NCI-H774 (cell line): ENCODE measurements at places on chromosomes 6 and 20.
A peak's percentile ranks its signal among the peaks of the same experiment; 100 is the strongest.

- DNase-seq = no peak
Measured at GRCh38 chr20:19785983-19786285, 27.9 kb downstream of the RIN2 start.

GRCh38 chr6:137254966-137255365 is 35.8 kb upstream of the IFNGR1 start:
- DNase-seq = no peak

DNA sequence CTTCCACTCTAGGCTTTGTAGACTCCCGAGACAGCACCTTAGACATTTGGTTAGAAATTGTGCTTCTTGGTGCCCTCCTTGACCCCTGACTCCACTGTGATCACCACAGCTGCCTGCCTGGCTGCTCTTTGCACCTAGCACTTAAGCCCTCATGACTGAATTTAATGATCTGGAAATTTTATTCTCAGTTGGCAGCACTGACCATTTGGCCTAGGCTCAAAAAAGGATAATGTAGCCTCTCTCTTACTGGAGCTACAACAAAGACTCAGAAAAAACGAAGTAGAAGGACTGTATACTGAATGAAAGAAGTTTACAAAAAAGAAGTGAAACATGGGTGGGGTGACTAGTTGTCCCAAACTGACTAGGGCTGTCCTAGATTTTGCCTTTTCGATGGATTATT is 11.3 kb upstream of the ABRACL start:
- DNase-seq = peak; percentile 26

- DNase-seq = no peak
Measured at GRCh38 chr6:81450180-81450579, 302.3 kb downstream of the TENT5A start.

- no peak for DNase-seq
Measured at GRCh38 chr6:163416557-163417253, 2.2 kb downstream of the QKI start.

- DNase-seq = no peak
Measured at GRCh38 chr20:4795394-4795793, 73.7 kb downstream of the PRND start.

GRCh38 chr20:50561379-50562078 is 51.3 kb downstream of the PTPN1 start:
- DNase-seq = no peak

GRCh38 chr6:3372184-3372846 is 84.5 kb downstream of the SLC22A23 start:
- no peak for DNase-seq

DNA sequence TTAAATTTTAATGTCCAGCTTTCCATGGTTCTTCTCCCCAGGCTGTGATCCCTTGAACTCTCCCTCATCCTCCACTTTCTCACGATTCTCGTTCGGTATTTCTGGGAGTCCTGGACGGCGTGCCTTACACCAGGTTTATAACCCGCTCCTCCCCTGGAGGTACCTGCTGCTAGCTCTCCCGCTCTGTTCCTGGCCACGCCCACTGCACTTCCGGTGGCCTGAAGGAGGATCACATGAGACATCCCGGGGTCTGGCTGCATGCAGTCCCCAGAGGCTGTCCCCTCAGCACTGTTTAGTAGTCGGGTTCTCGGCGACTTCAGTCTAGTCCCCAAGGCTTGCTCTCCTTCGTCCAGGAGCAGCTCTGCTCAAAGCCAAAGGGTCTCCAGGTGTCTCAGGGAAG is 28.4 kb upstream of the GCLC start:
- DNase-seq = no peak
